HT1080 (cell line): ENCODE measurements at places on chromosomes 3 and 15. TPM values are rescaled to one million over a fixed set of nuclear protein-coding genes. Genes with fewer than 3 reads are reported as not detected.

GRCh38 chr3:126924458-126924857, 58.5 kb upstream of the PLXNA1 start:
- DNase-seq, result no peak

- DNase-seq, result no peak
Observed at GRCh38 chr15:51390966-51391422, 49.5 kb downstream of the GLDN start.

GRCh38 chr3:163538387-163538786, 1539.9 kb downstream of the SI start:
- DNase-seq, result no peak

DNA sequence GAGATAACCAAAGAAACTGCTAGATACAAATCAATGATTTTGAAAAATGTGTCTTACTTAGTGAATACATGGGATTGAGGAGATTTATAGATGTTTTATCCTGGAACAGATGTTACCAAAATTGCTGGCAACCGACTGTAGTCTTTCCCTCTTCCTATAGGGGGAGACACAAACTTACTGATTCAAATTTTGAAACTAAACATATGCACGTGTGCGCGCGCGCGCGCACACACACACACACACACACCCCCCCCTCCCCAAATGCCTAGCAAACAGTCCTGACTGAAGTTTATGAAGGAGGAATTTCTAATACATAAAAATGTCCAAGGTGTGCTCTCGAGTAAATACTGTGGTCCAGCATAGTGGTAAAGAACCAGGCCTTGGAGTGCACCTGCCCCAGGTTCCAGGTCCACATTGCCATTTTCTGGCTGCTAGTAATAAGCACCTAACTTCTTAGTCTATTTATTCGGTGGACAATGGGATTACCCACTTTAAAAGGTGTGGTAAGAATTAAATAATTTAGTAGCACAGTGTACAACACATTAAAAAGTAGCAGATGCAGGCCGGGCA, 18.5 kb upstream of the C3orf62 start:
- DNase-seq, result peak; percentile 28

- peak; percentile 94 for DNase-seq
Observed at GRCh38 chr15:28896951-28897350, 11.2 kb downstream of the APBA2 start.

Gene CFAP92
- not detected in 2 replicates for total RNA-seq

Gene CISH
- 0.10 and 0.53 TPM in 2 replicates for total RNA-seq

Gene PARL
- total RNA-seq, result 102 and 114 TPM in 2 replicates

Gene OR5K1
- not detected in 2 replicates for total RNA-seq

Gene ADAMTS17
- total RNA-seq, result 0.05 TPM in 1 of 2 replicates, not detected in the other

Gene CCDC191
- total RNA-seq, result 0.11 and 0.47 TPM in 2 replicates

Gene ADPRH
- total RNA-seq, result not detected in 2 replicates
